Gastrocnemius medialis (tissue), 4 donors: ENCODE measurements at places on chromosomes 3 and 15. TPM values are rescaled to one million over a fixed set of nuclear protein-coding genes. Genes with fewer than 3 reads are reported as not detected.
A peak's percentile ranks its signal among the peaks of the same experiment; 100 is the strongest.

Gene EIF4E3
- 48.9 TPM for total RNA-seq

DNA sequence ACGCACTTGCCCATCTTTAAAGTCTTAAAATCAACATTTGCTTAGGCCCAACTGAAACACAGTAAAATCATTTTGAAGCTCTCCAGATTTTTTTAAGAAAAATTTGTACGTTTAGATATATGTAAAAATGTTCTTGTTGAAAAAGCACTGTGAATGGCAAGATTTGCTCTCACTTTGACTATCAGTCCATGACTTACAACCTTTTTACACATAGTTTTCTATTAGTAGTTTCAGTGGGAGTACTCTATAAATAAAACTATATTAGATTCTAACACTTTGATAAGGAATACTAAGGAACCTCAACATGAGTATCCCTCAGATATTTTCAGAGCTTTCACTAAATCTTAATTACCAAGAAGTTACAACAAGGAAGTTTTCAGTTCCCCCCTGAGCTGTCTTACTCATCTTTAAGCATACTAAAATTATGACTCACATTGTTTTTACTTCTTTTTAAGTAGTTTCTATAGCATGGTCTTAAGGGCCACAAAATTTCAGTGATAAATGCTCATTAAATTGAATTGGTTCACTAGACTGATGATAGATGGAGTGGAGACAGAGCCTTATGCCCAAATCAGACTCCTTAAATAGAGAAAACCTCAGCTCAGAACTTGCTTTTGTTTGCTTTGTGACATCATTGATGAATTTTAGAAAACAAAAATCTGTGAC lies 31.6 kb upstream of the RAP2B start:
- no peak for DNase-seq

DNA sequence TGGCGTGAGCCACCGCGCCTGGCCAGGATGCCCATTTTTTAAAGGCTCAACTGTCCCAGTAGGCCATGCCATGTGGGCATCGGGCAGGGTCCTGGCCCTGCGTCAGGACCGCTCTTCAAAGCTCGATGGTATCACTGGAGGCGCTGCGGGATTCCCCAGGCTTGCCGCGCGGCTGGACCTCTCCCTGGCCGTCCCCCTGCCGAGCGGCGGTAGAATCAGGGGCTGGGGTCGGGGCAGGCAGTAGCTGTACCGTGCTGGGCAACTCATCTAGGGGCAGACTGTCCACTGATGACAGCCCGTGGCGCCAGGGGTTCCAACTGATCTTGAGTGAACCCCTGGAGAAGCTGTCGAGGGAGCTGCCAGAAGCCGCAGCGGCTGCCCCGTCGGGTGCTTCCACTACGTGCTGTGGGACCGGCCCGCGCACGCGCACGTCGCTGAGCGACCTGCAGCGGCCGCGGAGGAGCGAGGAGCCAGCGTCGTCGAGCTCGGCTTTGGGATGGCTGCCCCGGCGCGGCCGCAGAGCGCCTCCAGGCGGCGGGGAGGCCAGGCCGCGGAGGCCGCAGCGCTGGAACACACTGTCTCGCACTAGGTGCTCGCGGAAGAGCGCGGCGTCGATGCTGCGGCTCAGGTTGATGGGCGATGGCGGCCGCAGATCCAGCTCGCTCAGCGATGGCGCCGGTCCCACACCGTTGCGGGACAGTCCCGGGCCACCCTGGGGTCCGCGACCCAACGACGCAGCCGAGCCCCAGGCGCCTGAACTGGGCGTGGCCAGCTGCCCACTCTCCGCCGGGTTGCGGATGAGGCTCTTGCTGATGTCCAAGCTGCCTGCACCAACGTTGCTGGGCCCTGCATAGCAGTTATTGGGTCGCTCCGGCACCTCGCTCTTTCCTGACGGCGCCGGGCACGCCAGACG lies 5.8 kb downstream of the PRRT3 start:
- DNase-seq, result peak; percentile 67

DNA sequence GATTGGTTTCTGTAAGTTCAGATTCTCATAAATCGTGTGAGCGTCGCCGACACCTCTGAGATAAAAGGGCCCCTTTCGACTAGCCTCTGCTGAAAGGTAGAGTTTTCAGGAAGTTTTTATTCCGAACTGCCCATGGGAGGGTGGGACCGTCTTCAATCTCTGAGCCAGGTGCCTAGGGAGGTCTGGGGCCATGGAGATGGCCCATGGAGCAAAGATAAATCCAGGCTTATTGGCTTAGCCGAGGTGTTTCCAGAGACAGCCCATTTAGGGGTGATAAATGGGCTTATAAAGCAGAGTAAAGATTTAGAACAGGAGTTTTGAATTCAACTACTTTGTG lies 442 bp downstream of the QTRT2 start:
- no peak for DNase-seq

GRCh38 chr15:100346866-100347512 lies 5.2 kb upstream of the ADAMTS17 start:
- no peak for DNase-seq

Gene MAGEL2
- 0.09 TPM for total RNA-seq

Gene CPA3
- 4.7 TPM for total RNA-seq

Gene TP63
- 38.8 TPM for total RNA-seq

DNA sequence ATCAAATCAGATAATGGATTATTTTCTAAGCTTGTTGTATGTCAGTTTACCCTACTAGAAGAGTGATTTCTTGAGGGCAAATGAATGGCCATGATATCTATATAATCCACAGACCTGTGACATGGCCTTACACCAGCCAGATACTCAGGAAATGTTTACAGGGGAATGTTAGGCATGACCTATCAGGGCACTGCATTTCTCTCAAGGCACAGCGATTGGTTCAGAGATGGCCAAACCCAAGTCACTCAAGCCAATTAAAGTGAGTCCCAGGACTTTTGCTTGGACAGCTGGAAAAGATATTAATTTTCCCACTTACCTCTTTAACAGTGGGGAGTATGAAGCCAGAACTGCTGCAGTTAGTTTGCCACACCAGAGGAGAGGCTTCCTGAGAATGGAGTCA lies 28.7 kb upstream of the GATA2 start:
- DNase-seq, result no peak

- no peak for DNase-seq
Measured at GRCh38 chr3:169334991-169335390, 328.5 kb downstream of the MECOM start.

DNA sequence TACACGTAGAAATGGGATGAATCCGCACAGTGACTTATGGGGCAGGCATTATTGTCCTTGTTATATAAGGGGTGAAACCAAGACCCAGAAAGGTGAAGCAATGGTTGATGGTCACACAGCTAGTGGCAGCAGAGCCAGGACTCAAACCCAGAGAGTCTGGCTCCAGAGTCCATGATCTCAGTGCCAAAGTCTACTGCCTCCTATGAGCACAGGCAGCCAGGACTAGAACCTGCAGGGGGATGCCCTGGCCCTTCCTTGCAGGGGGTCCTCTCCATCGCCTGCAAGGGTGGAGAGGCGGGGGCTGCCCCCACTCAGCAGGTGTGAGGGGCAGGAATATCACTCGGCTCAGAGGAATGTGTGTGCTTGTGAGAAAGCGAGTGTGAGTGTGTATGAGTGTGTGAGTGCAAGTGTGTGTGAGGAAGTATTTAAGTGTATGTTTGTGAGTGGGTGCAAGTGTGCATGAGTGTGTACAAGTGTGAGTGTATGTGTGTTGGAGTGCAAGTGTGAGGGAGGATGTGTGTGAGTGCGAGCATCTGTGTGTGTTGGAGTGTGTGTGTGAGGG lies 44.7 kb downstream of the UMPS start:
- no peak for DNase-seq

DNA sequence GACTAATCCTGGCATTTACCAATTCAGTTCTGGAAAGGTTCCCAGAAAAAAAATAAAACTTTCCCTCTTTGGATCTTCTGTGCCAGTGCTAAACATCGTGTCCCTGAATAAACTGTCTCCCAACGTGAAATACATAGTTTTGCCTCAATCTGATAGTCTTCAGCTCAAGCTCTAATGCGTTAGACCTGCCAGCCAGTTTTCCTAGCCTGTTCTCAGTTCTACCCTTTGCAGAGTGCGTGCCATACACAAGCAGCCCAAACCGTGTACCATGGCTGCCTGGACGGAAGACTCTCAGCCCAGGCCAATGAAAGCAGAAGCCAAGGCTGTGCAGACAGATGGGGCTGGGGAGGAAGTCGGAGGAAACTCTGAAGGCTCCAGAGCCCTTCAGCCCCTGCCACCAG lies 11.4 kb upstream of the OCA2 start:
- no peak for DNase-seq

DNA sequence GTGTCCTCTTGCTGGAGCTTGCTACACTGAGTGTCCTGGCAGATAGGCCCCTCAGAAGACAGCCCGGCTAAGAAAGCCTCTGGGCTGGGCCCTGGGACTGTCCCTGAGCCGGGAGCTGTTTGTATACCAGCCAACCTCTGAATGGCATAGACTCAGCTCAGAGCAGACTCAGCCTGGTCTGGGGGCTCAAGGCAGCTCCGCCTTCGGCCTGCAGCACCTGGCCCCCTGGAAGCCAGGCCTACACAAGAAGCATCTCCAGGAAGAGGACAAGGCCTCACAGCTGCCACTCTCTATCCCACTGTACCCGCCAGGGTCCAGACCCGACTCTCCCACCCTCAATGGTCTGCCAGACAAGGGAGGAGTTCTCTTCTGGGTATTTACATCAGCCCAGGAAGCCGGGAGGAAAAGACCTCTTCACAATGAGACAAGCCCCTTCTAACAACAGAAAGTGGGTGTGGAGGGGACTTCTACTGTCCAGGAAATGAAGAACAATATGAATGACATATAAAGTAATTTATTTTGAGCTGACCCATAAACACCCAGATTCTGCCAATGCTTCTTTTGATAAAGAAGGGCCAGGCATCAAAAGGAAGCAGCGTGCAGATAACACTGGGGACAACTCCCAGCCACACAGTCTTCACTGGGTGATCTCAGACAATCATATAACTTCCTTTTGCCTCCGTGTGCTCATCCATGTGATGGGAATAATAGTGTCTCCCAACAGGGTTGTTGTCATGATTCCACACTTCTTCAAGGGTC lies 110.2 kb downstream of the TPRA1 start:
- DNase-seq, result no peak

DNA sequence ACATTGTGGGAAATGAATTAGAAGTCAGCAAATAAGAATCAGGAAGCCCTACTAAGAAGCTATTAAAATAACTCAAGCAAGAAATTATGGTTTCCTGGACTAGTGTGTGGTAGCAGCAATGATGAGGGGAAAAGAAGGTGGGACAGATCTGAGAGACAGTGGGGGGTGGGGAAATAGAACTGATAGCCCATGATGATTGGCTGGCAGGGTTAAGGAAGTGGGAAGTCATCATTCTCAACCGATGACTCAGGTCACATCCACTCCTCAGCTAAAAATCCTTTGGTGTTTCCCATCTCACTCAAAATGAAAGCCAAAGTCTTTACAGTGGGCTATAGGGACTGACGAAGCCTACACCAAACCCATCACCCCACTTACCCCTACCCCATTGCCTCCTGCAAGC lies 153.9 kb upstream of the ARHGEF26 start:
- no peak for DNase-seq

- DNase-seq, result no peak
Measured at GRCh38 chr3:139119331-139120025, 74.8 kb upstream of the PRR23C start.

Gene ATP13A4
- 0.56 TPM for total RNA-seq

DNA sequence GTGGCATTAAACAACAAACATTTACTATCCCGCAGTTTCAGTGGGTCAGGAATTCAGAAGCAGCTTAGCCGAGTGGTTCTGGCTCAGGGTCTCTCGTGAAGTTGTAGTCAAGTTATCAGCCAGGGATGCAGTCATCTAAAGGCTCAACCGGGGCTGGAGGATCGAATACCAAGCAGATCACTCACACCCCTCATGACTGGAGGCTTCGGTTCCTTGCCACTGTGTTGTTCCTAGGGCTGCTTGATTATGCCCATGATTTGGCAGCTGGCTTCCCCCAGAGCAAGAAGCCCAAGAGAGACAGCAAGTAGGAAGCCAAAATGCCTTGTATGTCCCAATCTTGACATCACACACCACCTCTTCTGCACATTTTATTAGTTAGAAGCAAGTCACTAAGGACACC lies 33.9 kb upstream of the CDCP1 start:
- DNase-seq, result peak; percentile 53

Gene SLC22A13
- total RNA-seq, result 0.51 TPM

DNA sequence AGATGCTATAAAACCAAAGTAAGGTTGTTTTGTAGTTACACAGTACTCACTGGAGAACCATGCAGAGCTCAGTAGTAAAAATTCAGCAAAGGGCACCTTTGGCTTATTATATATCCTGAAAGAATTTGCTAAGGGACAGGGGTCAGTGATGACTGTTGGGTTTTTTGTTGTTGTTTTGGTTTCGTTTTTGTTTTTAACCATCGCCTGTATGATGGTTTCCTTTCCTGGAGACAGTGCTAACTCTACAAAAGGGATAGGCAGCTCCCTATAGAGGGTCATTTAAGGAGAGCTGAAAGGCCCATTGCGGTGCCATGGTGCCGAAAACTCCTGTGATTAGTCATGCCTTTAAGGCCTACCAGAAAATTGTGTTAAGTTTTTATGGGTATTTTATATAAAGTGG lies 118.2 kb upstream of the GOLIM4 start:
- DNase-seq, result no peak

GRCh38 chr15:82851981-82852511 lies 42.6 kb downstream of the WHAMM start:
- no peak for DNase-seq

GRCh38 chr3:123334056-123334455 lies 114.8 kb downstream of the ADCY5 start:
- no peak for DNase-seq

Gene IMPG2
- not detected for total RNA-seq

- no peak for DNase-seq
Measured at GRCh38 chr15:67207555-67208207, 46.8 kb downstream of the AAGAB start.

DNA sequence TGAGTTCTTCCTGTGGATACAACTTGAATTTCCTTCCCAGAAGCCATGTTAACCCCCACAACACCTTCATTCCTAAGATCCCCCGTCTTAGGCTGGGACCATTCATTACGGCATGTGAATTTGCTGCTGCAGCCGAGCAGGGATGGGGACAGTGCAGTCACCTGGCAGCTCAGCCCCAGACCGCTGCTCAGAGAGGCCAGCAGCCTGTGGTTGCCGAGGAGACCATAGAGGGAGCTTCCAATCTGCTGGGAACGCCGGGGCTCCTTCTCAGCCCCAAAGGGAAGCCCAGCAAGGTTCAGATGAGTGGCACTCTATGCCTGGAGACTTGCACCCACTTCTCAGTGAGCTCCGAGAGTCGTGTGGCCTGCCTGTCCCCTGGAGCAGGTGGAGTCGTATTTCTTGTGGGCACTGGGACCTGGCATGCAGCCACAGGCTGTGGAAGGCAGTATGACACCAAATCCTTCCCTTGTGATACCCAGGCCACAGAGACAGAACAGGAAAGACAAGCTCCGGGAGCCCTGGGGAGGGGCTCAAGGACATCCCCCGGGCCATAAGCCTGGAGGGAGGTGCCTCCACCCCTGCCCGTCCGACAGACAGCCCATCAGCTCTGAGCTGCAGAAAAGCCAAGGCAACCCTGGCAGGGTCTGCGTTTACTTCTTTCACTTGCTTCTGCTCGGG lies 167.3 kb downstream of the FAM43A start:
- DNase-seq, result peak; percentile 77

DNA sequence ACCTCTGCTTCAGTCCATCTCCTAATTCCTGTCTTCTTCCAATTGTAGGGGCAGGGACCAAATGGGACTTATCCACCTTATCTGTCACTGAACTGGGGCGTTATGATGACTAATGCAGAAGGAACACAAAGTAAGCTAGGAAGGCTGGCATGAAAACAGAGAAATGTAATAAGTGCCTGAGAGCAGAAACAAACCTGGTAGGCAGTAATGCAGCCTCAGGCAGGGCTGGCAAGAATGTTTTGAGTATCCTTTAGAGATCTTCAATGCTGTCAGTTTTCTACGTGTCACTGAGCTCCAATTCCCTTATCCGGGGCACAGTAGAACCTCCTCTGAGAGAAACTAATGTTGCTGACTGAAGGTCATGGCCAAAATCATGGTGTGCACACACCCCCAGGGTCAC lies 246.2 kb upstream of the TBL1XR1 start:
- DNase-seq, result no peak
